Non-pigmented ciliary epithelial cell (primary cell): ENCODE measurements at places on chromosomes 12 and 14.
A peak's percentile ranks its signal among the peaks of the same experiment; 100 is the strongest.

DNA sequence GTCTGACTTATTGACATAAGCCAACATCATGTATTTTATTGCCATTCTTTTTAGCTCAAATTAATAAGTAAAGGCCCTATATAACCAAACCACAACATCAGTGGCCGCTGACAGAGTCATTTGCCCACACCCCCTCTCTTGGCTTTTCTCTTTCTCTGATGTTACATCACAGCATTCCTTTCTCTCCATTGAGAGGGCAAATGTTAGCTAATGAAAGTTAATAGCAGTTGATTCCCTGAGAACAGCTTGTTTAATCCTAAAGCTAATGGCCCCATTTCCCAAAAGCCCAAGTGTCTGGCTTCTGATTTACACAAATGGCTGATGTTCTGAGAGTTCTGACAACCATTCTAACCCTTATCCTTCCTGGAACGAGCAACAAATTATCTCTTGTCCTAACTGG lies 308.8 kb downstream of the SNAPC1 start:
- no peak for DNase-seq

DNA sequence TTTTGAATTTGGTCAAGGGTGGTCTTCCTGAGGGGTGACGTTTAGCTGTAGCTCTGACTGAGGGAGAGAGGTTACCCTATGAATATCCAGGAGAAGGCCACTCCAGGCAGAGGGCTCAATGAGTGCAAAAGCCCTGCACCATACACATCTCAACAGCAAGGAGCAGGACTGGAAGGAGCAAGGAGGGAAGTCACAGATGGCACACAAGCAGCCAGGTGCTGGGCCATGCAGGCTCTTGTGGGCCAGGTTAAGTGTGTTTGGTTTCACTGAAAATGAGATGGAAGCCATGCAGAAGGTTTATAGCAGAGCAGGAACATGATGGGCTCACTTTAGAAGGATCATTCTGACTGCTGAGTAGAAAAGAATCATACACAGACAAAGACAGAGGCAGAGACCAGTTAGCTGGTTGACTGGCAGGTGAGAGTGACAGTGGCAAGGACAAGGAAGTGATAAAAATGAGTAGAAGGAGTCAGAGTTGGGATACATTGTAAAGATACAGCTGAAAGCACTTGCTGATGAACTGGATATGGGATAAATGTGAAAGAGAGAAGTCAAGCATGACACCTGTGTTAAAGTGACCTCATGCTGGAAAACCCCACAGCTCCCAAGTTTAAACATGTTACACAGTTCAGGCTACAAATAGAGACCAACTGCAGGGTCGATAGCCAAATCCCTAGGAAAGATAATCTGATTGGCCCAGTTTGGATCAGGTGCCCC lies 81.2 kb downstream of the PRKD1 start:
- no peak for DNase-seq

- DNase-seq, result peak; percentile 91
Measured at GRCh38 chr12:54229624-54230212, 40.9 kb upstream of the SMUG1 start.

DNA sequence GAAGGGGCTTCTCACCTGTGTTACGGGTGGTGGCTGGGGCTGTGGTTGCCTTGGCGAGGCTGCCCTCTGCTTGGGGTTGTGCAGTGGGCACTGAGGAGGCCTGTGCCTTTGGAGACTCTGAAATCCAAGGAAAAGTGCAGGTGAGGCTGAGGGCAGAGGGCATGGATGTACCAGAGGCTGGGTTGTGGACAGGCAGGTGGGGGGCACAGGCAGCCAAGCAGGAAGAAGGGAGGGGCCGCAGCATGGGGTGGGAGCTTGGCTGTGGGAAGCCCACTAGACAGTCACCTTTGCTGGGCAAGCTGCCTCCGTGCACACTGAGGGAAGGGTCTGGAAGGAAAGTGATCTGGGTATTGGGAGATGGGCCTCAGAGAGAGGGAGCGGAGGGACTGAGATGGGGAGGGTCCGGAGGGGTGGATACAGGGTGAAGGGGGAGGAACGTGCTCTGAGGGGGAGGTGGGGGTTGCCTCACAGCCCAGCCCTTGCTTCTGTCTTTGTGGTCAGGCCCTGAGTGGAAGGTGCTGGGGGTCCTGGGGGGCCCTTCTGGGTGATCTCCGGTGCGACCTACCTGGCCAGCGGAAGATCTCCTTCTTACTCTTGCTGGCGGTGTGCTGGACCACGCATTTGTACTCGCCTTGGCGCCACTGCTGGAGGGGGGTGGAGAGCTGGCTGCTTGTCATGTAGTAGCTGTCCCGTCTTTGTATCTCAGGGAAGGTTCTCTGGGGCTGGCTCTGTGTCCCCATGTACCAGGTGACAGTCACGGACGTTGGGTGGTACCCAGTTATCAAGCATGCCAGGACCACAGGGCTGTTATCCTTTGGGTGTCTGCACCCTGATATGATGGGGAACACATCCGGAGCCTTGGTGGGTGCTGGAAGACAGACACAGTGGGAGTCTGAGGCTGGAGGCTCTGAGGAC lies 318.7 kb downstream of the TMEM121 start:
- DNase-seq, result no peak
